ENCODE measurements at places on chromosomes 12 and 14.

DNA sequence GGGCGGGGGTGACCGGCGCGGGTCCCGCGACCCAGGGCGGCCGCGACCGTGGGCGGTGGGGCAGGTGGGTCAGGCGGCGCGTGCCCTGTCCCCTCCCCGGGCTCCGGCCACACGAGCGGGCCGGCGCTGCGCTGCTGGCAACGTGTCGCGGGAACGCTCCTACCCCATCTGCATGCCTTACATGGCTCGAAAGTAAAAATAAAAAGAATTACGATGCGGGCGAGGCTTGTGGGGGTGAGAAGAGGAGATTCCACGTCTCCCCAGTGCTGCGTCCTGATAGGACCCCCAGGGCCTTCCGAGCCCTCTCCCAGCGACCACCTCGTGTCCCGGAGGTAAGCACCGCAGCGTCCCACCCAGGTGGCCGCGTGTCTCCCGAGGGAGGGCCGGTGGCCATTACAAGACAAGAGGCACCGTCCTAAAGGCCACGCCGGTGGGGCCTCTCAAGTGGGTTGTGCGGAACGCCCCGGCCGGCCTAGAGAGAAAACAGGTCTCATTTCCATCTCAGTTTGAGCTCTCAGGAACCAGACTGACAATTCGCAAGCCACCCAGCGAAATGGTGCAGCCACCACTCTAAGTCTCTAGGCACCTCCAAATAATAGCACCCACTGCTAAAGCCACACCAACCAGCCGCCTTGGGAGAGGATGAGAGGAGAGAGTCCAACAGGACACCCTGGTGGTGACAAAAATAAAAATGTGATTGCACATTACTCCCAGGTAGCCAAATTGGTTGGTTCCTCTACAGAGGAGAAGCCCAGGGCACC lies 612 bp upstream of the FOXN3 start:
- peak; percentile 71 for DNase-seq

GRCh38 chr12:12236896-12237295 lies 29.9 kb downstream of the LRP6 start:
- DNase-seq: no peak

GRCh38 chr12:8675591-8676036 lies 13.0 kb upstream of the MFAP5 start:
- no peak for DNase-seq

DNA sequence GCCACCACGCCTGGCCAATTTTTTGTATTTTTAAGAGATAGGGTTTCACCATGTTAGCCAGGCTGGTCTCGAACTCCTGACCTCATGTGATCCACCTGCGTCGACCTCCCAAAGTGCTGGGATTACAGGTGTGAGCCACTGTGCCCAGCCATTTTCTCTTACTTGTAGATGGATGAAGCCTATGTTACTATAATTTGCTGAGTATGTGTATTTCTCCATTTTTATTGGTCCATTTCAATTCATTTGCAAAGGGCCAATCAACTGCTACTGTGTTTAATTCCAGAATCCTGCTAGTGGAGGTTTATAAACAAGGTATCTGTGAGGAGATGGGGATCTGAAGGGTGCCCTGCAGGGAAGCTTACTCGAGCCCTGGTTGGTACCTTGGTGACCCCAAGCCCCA lies 101.7 kb upstream of the MAX start:
- DNase-seq: no peak

GRCh38 chr12:57488402-57489156 lies 711 bp downstream of the MARS1 start:
- DNase-seq: no peak

DNA sequence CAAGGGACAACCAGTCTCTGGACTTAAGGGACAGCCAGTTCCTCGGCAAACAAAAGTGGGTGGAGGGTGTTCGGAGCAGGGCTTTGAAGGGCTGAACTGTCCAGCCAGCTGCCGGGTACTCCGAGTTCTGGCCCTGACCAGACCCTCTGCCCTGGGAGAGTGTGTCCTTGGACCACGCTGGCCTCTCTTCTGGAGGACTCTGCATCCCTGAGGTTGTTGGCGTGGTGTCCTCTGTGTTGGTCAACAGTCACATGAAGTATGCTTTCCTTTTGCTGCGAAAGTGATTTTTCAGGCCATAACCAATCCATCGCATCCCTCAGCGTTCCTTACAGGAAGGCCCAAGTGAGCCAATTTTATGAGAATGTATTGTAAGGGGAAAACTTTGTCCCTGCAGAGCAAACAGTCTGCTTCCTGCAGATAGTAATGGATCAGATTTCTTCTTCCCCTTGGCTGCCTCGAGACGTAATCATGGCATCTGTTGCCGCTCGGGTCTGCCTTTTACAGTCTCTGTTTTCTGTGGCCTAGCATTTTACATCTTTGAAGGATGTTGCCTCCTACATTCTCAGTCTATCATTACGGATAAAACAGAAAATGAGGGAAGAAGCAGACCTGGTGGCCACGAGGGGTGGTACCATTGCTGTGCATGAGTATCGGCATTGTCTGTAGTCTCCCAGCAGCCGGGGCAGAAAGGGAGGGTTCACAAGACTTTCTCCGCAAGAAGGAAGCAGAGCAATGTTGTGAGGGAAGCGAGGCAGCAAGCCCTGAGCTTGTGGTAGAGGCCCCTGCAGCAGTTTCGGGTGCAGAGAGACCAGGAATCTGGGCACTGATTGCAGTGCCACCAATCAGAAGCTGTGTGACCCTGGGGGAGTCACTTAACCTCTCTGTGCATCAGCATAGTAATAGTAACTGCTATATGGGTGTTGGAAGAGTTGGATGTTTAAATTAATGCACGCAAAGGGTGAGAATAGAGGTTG lies 47.4 kb downstream of the SMIM41 start:
- no peak for DNase-seq

DNA sequence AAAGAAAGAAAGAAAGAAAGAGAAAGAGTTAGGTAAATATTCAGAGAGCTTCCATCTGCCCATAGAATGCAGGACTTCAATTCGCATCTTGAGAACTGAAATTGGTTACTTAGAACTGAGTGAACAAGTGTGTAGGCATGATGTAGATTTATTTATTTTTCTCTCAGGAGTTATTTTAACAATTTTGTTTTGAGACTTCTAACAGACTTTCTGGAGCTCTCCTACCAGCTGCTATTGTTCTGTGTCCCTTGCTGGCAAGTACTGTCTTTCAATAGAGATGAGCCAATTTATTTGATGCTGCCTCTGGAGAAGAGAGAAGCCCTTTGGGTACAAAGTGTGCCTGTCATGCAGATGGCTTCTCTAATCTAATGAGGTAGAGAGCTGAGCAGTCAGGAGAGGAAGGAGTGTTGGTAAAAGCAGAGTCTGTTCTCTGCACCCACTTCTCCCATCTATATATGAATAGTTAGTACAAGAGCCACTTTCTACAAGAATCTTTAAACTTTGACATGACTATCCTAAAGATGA lies 67.0 kb downstream of the SYT1 start:
- DNase-seq: no peak

DNA sequence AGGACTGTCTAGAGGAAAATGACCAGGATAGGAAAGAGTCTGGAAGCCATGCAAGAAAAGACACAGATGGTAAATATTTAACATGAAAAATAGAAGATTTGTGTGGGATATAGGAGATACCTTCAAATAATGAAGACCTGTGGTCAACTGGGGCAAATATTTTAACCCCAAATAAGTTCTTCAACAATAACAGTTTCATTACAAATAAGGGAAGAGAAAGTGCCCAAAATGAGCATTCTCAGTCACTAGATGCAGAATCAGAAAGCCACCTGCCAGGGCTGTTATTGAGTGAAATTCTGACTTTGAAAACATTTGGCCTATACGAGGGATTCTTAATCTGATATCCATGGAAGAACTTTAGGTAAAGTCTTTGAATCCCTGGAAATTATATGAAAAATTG lies 231.2 kb upstream of the PLEKHG7 start:
- no peak for DNase-seq

DNA sequence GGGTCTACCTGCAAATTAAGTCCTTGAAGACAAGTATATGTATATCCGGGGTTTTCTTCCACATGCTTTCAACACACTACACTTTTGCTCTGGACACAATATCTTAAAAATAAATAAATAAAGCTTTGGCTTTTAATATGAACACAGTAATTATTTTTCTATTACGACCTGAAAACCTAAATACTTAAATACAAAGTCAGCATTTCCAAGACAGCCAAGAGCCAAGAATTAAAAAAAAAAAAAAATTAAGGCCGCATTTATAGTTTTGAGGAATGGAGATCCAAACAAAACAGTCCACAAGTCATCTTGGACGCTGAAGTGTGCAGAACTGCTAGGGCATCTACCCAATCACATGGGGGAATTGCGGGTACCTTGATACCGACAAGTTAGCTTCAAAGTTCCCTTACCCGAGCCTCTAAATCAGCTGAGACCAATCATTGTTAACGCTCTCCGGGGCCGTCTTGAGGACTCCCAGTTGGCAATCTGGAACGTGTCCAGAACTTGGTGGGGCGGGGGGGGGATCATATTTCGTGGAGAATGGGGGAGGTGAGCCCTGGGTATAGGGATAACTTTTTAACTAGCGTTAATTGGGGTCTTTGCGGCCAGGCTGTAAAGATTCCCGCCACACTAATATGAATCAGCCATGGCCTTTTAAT lies 731 bp upstream of the PCNX4 start:
- peak; percentile 27 for DNase-seq

- DNase-seq: no peak
These were observed 31.7 kb upstream of the EVL start for GRCh38 chr14:100033347-100034075.

GRCh38 chr14:30016002-30016401 lies 88.4 kb upstream of the PRKD1 start:
- DNase-seq: no peak

- DNase-seq: no peak
These were observed 91.8 kb downstream of the DUSP16 start for GRCh38 chr12:12470751-12471306.

- no peak for DNase-seq
These were observed 9.0 kb downstream of the TUBA1C start for GRCh38 chr12:49273726-49274395.

DNA sequence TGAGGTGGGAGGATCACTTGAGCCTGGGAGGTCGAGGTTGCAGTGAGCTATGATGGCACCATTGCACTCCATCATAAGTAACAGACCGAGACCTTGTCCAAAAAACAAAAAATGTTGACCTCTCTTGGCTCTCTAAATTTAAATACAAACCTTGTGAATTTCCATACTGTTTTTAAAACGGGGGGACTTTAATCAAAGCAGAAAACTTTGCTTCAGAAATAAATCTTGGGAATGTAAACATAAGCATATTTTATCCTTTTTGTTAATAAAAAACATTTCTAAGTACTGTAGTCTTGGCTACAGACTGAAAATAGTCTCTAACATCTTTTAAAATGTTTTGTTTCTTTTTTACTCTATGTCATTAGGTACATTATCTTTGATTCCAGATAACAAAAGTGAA lies 130.7 kb upstream of the RASSF8 start:
- no peak for DNase-seq

DNA sequence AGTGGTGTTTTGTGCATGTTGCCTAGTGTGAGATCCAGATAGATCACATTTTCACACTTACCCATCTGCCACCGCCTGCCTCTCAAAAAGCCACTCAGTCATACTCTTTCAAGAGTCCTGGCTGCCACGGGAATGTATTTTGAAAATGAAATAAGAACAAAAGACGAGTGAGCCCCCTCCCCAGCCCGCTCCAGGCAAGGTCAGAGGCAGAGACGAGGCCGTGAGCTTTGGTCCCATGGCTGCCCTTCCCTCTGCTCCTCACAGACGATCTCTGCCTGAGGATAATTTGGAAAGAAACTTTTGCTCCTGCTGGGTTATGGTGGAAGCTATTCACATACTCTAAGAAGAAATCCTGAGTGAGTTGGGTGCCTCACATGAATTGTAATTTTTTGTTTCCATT lies 924.3 kb downstream of the BCL11B start:
- DNase-seq: no peak

GRCh38 chr12:16763901-16764300 lies 157.9 kb upstream of the LMO3 start:
- DNase-seq: no peak

DNA sequence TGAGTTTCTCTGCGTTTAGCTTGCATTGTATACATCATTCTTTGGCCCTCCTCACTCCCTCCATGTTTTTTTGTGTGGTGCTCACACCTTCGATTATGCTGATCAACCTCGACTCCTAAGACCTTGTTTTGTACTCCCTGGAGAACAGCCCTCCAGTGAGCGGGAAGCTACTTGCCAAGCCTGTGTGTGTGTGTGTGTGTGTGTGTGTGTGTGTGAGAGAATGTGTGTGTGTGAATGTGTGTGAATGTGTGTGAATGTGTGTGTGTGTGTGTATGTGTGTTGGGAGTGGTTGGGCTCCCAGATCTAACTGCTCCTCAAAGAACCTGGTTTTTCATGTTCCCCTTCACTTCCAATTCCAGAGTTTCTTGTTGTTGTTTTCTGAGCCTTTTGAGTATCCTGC lies 6.0 kb downstream of the NYNRIN start:
- no peak for DNase-seq

Data from CD4-positive, alpha-beta T cell treated with Interleukin-4 for 4 hours (primary cell).